ENCODE measurements at places on chromosomes 4 and X.

DNA sequence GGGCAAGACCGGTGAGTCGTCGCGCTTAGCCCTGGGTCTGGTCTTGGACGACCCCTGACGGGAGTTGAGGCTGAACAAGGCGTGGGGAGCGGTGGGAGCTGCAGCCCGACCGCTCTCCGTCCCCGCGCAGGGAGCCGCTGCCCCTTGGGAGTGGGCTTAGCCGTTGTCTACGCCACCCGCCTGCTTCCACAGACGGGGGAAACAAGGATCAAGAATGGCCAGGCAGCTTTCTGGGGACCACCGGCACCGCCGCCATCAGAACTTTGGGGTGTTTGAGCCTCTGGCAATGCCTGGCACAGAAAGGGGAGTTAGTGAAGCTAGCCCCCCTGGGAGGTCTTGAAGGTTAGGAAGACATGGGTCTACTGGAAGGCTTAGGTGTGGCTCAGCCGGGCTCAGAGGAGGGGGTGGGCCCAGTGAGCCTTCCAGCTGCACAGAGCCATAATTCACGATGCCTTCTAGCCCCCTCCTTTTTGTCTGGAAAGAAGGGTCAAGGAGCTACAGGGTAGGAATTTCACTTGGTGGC, 583 bp downstream of the RASL11B start:
- DNase-seq: no peak

DNA sequence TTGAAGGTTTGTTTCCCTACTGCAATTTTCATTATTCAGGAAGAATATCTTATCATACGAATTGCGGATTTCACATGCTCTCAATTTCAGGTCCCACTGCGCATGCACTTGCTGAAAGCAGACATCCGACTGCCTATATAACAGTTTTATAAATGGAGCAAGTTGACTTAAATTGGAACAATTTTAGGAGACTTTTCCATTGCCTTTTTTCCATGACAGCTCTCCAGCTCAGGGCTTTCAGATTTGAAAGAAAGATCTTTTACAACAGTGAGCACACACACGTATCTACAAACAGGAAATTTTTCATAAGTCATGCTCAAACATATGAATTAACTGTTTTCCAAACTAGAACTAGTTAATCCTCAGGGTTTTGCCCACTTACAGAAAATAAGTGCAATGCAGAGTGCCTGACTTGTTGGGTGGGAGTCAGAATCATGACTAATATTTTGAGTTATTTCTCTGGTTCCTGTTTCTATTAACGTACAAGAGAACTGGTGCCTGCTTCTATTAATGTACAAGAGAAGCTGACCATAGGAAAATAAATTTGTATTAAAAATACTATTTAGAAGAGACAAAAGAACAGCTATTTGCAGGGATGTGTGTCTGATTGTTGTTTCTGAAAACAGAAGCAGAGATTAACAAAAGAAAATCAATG, 137.9 kb downstream of the GPC3 start:
- no peak for DNase-seq

DNA sequence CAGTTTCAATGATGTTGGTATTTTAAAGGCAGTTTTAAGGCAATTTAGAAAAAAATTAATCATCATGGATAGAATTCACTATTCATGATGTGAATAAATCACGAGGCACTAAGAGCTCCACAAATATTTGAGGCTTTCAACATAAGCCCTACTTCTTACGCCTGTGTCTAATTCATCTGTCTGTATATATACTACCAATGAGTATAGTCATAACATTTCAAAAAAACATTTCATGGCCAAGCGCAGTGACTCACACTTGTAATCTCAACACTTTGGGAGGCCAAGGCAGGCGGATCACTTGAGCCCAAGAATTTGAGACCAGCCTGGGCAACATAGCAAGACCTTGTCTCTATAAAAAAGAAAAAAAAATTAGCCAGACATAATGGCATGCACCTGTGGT, 56.5 kb downstream of the FBXL5 start:
- DNase-seq: no peak

- no peak for DNase-seq
Measured at GRCh38 chr4:168398188-168398587, 79.6 kb upstream of the DDX60 start.

GRCh38 chr4:11507920-11508319, 79.2 kb upstream of the HS3ST1 start:
- no peak for DNase-seq

- DNase-seq: no peak
Measured at GRCh38 chrX:41881166-41881565, 42.2 kb downstream of the CASK start.

GRCh38 chr4:111930659-111931058, 214.6 kb upstream of the FAM241A start:
- DNase-seq: no peak

- no peak for DNase-seq
Measured at GRCh38 chr4:73525611-73526010, 44.1 kb downstream of the AFM start.

DNA sequence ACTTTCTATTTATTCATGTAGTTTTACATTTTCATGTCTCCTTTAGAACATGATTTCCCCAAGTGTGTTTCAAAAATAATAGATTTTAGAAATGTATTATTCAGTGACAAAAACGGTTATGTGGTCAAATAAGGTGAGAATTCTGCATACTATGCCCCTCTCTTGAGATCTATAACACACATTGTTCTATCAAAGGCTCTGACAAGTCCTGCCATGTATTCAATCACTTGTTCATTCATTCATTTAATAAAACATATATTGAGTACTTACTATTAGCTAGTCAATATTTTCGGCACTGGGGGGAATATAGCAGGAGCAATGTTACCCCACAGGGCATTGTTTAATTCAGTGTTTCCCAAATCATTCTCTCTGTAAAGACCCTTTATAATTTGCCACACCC, 58.4 kb upstream of the FGF13 start:
- DNase-seq: no peak

DNA sequence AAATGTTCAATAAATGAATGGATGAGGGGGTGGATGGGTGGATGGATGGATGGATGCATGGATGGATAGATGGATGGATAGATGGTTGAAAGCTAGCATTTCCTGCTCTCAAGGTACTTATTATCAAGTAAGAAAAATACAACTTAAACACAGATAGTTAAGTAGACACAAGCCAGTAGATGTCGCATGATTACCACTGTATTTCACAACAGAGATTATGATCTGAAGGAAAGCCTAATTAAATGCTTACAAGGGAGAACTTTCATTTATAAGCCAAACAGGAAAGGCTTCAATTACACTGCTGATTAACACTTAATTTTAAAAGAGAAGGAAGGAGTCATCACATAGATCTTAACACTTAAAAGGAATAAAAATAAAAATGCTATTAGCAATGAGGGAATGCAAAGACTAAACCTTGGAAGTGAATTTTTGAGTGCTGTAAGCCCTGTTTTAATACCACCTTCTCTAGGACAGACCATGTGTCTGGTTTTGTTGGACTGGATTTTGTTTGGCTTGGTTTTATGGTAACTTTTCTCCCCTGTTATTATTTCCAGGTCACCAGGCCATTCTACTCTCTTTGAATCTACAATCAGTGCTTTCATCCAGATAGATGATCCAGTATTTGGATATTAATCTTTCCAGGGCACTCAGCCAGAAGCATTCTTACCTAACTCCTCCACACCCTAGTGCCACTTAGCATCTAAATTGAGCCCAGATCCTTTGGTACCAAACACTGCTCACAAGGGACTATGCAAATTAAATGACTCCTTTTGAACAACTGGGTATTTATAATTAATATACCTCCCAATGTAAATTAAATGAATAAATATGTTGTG, 75.5 kb upstream of the SLC39A8 start:
- DNase-seq: no peak

- no peak for DNase-seq
Measured at GRCh38 chr4:56321251-56321650, 66.0 kb downstream of the AASDH start.

All from thyroid gland (tissue), 4 donors.